ENCODE measurements at places on chromosomes 1 and 21.

GRCh38 chr1:38053416-38054091, 7.0 kb upstream of the POU3F1 start:
- no peak for DNase-seq

DNA sequence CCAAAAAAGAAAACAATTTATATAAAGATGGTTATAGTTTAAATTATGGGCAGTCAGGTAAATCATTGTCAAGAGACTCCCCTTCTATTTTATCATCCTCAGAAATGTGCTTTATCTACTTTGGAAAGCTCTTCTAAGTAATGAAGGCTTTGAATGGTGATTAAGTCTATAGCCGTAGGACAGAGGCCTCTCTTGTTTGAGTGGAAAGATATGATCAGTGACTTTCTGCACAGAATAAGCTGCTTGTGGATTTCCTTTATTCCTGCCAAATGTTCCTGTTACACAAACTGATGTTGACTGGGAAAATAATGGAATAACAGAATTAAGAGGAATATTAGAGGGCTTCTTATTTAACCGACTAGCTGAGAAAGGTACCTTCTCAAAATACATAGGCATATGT, 174.6 kb upstream of the IVNS1ABP start:
- no peak for DNase-seq

DNA sequence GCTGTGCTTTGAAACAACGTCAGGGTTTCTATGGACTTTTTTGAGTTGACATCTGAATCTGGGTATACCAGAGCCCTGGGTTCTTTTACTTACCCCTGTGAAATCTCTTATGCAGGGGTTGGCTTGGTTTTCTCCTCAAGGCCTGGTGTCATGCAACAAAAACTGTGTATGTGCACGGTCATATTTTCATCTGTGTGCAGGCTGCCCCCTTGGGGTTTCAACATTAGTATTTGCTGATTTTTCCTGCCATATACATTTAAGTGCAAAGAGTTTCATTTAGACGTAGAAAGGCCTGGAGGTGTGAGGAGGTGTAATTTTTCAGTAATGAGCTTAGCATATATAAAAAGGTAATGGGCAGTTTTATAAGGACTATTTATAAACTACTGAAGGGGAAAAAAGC, 22.0 kb upstream of the ZBTB18 start:
- no peak for DNase-seq

GRCh38 chr1:209384710-209385550, 198.6 kb upstream of the CAMK1G start:
- DNase-seq: no peak

- no peak for DNase-seq
Observed at GRCh38 chr1:17957588-17958267, 149.9 kb upstream of the IGSF21 start.

DNA sequence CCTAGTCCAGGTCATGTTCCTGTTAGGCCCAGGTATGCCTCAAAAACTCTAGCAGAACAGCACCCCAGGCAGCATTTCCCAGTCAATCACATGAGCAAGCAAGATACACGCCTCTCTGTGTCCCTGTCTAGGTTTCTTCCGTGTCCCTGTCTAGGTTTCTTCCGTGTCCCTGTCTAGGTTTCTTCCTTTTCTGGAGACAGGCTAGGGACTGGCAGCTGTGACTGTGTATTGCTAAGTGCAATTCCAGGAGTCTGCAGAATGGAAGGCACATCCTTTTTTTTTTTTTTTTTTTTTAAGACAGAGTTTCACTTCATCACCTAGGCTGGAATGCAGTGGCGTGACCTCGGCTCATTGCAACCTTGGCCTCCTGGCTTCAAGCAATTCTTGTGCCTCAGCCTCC, 77.6 kb downstream of the SETD4 start:
- no peak for DNase-seq

- no peak for DNase-seq
Observed at GRCh38 chr1:112704391-112704933, 2.5 kb downstream of the RHOC start.

- no peak for DNase-seq
Observed at GRCh38 chr21:45974073-45975019, 7.2 kb upstream of the COL6A1 start.

DNA sequence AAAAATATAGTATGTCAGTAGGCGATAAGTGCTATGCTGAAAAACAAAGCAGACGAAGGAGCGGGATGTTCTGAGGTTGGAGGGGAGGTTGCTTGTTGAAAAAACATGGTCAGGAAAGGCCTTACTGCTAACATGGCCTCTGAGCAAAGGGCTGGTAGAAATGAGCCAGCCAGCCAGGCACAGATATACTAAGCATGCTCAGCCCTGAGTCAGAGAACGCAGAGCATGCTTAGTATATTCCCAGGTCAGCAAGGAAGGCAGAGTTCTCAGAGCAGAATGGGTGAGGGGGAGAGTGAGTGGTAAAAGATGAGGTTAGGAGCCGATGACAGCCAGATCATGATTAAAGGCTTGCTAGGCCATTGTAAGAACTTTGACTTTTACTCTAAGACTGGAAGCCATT, 36.7 kb downstream of the ZBTB40 start:
- no peak for DNase-seq

DNA sequence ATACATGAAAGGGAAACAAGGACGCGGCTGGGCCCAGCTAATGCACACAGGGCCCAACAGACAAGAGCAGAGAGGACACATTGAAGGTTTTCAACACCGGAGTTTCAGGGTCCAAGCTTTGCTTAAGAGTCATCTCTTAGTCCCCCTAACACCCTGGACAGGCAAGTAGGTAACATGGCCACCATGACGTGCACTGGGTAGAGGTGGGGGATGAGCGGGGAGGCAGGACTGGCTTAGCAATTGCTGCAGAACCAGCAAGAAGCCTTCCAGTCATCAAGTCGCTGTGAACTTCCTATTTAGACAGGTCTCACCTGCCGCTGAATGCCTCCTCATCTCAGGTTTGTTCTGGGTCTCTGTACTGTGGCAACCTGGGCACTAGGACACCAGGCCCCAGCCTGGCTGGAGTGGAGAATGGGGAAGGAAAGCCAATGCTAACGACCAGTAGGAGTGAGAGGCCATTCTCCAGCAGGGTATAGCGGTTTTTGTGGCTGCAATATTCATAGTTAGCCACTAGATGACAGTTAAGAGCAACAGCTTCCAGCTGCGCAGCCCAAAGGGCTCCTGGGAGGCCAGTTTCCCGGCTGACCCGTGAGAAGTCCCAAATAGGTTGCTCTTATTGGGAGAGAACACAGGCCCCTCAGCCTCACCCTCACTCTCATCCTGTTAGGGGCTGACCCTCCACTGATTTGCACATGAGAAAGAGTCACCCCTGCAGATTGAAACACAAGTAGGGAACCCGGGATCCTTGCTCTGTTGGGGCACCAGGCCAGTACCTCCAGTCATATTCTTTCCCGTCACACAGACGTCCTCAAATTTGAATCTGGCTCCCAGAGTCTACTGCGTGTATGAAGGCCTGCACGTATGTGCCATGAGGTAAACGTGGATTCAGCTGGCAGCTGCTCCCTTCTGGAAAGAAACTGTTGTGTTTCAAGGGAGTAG, 6.0 kb upstream of the PIGC start:
- peak; percentile 55 for DNase-seq

GRCh38 chr1:39689214-39689613, 2.0 kb downstream of the HPCAL4 start:
- DNase-seq: no peak

GRCh38 chr1:220521778-220522177, 6.2 kb upstream of the MARK1 start:
- no peak for DNase-seq

DNA sequence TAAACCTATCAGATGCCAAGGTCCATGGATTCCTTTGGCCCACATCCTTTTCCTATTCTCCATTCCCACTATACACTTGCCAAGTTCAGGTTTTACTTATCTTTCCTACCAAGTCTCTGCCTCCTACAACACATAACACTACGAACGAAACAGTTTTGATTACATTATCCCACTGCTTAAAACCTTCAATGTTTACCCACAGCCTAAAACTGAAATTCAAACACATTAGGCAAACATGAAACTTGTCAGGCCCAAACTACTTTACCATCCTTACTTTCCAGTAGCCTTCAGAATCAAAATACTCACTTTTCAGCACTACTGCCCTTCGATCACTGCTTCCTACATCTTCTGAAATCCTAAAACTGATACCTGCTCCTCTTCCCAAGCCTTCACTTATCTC, 3.0 kb downstream of the SCAF4 start:
- no peak for DNase-seq

DNA sequence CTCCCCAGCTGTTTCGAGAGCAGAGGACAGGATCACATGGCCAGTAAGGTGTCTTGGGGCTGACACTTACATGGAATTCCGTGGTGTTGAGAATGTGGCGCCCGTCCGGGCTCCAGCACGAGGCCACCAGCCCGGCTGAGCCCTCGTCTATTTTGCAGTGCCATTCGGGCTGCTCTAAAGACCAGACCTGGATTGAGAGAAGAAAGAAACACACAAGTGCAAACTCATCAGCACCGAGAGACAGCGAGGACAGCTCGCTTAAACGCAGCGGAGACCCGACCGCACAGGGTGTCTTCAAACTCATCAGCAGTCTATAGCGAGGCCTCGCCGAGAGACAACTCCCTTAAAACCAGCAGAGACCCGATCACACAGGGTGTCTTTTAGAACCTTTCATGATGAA, 3.3 kb downstream of the WRAP73 start:
- DNase-seq: no peak

- DNase-seq: peak; percentile 29
Observed at GRCh38 chr1:65812065-65812464, 19.4 kb downstream of the PDE4B start.

- DNase-seq: no peak
Observed at GRCh38 chr1:210342986-210343780, 14.5 kb downstream of the HHAT start.

DNA sequence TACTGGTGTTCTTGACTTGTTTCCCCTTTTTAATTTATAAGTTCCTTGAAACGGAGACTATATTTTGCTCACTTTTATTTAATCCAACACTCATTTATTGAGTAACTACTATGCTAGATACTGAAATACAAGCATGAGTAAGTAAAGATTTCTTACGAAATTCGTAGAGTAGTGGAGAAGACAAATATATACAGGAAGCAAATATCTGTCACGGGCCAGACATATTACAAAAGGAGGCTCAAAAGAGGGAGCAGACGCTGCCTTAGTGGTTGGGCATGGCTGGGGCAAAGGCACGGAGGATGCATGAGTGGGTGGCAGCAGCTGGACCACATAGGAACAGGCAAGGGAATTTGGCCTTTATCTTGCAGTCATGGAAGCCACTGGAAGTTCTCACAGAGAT, 6.8 kb downstream of the NCF2 start:
- no peak for DNase-seq

GRCh38 chr1:11341901-11342552, 69.0 kb downstream of the UBIAD1 start:
- no peak for DNase-seq

DNA sequence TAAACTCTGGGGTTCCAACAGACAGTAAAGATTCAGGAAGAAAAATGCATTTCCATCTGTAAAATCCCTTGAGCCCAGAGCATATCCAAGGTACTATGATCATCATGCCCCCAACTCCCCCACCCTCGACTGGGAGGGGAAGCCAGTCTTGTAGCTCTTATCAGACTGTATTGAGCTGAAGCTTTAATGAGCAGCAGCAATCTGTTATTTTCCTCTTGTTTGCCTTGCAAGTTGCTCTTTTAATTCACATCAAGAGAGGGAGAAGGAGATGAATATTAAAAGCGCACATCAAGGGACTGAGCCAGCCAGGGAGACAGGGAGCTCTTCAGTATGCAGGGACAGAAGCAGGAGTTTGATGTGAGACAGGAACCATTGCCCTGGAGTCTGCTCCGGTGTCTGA, 52.5 kb upstream of the KCNA3 start:
- DNase-seq: no peak

- no peak for DNase-seq
Observed at GRCh38 chr1:211353562-211354212, 27.1 kb downstream of the TRAF5 start.

DNA sequence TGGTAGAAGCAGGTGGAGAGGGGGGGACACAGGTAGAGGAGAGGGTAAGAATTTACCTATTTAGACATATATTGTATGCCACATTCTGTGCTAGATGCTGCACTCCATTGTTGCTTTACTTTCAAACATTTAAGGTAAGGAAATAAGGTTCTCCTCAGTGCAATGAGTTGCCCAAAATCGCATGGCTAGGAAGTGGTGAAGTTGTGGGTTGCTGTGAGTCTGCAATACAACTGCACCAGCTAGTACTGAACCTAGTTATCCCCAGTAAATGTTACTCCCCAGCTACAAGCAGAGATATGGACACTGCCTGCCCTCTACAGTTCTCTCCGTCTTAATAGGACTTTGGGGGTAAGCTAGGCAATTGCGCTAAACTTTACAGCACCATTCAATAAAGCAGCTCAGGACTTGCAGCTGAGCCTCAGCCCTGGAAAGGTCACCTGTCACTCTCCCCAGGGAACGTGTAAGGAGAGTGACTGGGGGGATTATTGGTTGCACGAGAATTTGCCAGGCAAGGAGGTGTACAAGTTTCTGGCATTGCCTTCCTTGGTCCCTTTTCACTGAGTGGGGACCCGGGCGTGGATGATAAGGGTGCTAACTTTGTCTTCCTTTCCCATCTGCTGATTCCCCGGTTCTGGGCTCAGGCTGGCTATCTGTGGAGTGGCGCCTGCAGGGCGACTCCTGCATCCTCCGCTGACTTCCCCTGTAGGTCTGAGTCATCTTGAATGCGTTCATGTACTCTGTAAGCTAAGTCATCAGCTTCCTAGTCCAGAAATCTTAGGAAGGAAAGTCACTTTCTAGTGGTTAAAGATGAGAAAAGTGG, 71.3 kb upstream of the CNTN2 start:
- DNase-seq: no peak

GRCh38 chr1:156154317-156154749, 948 bp downstream of the SEMA4A start:
- peak; percentile 49 for DNase-seq

DNA sequence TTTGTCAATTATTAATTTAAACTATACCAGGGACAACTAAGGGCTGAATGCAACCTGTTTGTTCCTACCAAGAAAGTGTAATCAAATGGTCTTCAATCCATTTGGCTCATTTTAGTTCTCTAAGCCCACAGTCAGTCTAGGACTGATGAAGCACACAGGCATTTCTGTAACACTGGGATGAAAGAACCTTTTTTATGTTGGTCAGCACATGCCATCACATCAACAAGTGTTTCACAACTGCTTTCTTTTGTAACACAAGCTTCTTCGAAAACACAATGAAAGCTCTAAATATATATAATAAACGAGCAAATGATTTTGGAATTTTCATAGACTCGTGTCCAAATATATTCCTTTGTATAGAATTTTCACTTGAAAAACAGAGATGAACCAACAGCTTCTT, 28.8 kb downstream of the HEATR1 start:
- no peak for DNase-seq

GRCh38 chr1:245946905-245947304, 560.2 kb downstream of the SMYD3 start:
- DNase-seq: no peak

GRCh38 chr1:39086386-39086785, 60.2 kb downstream of the NDUFS5 start:
- DNase-seq: no peak

GRCh38 chr1:60225486-60225885, 151.9 kb upstream of the C1orf87 start:
- no peak for DNase-seq

GRCh38 chr21:29394051-29394450, 95.3 kb downstream of the BACH1 start:
- DNase-seq: no peak
